ENCODE measurements at places on chromosomes 5 and 9.

DNA sequence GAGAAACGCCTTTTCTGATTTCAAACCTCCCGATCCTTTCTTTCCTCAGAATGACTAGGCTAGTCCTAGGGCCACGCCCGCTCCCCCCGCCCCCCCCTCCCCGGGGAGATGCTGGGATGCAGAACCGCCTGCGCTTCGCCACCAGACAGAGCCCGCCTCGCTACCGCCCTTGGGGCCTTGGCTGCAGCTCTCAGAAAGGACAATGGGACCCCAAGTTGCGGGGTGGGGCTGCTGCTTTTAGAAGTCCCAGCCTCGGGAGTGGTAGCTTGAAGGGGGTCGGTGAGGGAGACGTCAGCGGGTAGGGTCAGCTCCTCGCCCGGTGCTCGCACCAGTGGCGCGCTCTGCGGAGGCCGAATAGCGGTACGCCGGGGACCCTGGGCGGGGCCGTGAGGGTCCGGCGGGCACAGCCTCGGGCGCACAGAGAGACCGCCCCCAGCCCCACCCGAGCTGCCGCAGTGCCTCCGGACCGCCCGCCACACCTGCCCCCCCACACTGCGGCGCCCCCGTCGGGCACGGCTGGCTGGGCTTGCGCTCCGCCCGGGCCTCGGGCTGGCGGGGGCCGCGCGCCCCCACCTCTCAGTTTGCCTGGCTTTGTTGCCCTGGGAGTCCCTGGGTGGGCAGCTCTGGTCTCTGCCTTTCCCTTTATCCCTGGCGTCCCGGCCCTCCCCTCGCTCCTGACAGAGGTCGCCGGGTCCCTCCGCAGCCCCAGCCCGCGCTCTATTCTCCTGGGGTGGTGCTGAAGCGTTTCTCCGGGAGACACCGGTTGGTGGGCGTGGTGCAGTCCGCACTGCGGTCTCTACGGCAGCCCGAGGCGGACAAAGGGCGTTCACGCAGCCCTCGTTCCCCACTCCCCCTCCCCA lies 1.2 kb downstream of the MAP1B start:
- DNase-seq, result no peak

DNA sequence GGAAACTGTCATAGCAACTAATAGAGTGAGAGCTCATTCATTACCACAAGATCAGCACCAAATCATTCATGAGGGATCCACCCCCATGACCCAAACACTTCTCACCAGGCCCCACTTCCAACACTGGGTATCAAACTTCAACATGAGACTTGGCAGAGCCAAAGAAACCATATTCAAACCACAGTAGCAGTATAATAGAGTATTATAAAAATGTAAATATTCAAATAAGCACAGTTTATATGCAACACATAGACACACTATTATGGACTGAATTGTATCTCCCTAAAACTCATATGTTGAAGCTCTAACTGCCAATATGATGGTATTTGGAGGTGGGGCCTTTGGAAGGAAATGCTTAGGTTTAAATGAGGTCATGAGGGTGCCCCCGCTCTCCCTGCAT lies 240.5 kb downstream of the CWC27 start:
- no peak for DNase-seq

DNA sequence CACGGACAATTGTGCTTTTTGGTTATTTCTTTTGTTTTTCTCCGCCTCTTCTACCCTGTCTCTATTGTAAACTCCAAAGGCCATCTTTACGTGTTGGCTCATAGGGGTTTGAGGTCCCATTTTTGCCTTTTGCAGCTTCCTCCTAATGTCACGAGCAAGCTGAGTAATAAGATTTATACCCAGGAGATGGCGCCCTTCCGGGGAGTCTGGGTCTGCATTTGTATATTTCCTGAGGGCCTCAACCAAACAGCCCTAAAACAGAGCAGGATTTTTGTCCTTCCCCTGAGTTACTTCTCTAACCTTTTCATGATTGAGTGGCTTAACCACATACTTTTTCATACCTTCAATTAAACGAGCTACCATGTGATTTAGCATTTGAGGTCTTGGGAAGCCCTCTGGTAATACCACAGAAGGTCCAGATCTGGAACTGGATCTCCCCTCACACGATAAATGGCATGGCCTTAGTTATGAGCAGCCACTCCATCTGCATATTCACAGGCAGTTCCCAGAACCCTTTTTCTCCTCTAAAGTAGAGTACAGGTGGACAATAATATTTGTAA lies 11.2 kb upstream of the CFAP95 start:
- peak; percentile 36 for DNase-seq

DNA sequence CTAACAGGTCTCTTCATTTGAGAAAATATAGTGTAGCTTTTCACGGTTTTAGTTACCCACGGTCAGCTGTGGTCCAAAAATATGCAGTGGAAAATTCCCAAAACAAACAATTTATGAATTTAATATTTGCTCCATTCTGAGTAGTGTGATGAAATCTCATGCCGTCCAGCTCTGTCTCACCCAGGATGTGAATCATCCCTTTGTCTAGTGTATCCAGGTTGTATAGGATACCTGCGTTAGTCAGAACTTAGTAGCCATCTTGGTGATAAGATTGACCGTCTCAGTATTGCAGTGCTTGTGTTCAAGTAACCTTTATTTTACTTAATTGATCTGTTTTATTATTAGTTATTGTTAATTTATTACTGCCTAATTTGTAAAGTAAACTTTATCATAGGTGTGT lies 41.1 kb downstream of the NDUFS4 start:
- no peak for DNase-seq

DNA sequence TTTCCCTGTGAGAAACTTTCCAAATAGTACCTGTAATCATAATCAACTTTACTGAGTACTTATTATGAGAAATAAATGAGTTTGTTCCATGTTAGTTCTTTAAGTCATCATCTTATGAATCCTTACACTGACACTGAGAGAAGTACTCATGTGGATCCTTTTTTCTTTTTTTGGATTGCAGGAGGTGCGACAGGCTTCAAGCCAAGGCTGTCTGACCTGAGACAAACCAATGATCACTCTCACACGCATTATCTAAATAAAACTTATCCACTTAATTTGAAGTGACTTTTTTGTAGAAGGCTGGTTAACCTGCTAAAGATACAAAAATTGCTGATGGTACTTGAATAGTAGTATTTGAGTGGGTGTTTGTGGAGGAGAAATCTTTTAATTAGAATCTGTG lies 39.5 kb downstream of the JAKMIP2 start:
- DNase-seq, result no peak

- no peak for DNase-seq
These were observed 197.4 kb upstream of the ELL2 start for GRCh38 chr5:96159043-96159442.

GRCh38 chr5:174583071-174583470 lies 141.3 kb upstream of the MSX2 start:
- no peak for DNase-seq

- peak; percentile 45 for DNase-seq
These were observed at the start of gene TRIM14 for GRCh38 chr9:98118640-98119601. TRIM14 (minus strand) TSS chr9:98119222; CDS start chr9:98119188, 34 bp downstream.

DNA sequence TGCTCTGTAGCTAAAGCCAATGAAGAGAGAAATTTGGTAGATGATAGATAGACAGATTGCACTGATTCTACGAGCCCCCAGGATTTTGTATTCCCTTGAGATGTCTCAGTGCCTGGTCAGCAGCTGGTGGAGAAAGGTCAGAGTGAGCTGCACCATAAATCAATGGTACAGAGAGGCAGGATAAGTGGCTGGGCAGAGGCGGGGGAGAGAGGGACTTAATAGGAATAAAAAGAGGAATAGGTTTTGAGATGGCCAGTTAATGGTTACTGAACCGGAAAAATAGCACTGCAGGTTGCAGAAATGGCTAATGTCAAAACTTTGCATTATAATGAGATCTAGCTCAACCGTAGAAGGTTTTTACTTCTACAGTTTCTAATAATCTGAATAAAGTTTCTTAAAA lies 47.9 kb upstream of the SLC12A2 start:
- no peak for DNase-seq

DNA sequence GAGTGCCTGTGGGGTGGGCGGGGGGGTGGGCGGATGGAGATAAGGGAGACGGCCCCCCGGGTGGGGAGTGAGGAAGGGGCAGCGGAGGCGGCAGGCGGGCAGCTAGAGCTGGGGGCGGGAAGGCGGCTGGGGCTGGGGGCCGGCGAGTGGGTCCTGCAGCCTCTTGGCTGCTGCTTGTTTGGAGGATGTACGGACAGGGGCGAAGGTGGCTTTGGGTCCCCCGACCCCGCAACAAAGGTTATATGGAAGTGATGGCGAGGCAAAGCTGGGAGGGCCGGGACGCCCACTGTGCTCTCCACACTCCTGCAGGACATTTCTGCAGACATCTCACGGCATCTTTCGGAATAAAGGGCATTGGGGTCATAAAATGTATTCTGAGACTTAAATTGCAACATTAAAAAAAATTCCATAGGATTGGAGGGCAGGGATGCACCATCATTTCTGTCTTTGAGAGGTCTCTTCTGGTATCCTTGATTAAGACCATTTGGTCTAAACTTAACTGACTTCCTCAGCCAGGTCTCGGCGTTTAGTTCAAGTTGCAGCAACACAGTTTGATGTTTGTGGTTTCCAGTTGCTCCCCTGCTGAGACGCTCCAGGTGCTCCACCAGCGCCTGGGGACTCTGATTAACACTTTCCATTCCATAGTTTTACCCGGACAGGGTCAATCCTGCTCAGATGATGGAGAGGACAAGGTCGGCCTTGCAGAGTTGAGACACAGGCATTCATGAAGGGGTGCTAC lies 101.6 kb upstream of the SSBP2 start:
- peak; percentile 15 for DNase-seq

All from CD4-positive, alpha-beta T cell treated with Interleukin-15 for 4 hours (primary cell).